Urinary bladder (tissue), 4 donors: ENCODE measurements at places on chromosomes 2 and 18. TPM values are rescaled to one million over a fixed set of nuclear protein-coding genes. Genes with fewer than 3 reads are reported as not detected.

The STPG4 gene
- not detected for total RNA-seq

The PLCL1 gene
- total RNA-seq: 17.8 TPM

The TRAF3IP1 gene
- total RNA-seq: 9.6 TPM

DNA sequence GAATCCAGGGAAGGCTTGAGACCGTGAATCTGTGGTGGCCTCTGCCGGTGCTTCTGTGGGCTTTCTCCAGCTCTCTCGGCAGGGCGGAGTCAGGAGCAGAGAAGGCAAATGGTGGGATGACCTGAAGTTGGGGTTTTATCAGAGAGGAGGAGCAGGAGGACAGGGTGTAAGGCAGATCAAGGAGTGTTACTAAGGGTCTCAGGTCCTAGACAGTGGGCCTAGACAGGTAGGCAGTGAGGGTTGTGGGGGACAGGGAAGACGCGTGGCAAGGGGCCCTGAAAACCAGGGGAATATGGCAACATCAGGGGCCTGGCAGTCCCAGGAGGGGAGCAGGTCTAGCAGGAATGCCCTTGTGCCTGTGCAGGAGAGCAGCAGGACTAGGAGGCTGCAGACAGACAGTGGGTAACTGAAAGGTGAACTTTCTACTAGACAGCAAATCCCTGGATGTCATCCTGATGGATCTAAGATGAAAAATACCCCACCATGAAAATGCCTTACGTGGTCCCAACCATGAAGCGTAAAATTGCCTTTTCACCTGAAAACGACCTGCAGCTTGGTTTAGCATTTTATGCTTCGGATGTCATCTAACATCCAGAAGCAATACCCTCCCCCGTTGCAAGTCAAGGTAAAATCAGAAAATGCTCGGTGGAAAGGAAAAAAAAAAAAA is 42.1 kb downstream of the SRSF7 start:
- no peak for DNase-seq

DNA sequence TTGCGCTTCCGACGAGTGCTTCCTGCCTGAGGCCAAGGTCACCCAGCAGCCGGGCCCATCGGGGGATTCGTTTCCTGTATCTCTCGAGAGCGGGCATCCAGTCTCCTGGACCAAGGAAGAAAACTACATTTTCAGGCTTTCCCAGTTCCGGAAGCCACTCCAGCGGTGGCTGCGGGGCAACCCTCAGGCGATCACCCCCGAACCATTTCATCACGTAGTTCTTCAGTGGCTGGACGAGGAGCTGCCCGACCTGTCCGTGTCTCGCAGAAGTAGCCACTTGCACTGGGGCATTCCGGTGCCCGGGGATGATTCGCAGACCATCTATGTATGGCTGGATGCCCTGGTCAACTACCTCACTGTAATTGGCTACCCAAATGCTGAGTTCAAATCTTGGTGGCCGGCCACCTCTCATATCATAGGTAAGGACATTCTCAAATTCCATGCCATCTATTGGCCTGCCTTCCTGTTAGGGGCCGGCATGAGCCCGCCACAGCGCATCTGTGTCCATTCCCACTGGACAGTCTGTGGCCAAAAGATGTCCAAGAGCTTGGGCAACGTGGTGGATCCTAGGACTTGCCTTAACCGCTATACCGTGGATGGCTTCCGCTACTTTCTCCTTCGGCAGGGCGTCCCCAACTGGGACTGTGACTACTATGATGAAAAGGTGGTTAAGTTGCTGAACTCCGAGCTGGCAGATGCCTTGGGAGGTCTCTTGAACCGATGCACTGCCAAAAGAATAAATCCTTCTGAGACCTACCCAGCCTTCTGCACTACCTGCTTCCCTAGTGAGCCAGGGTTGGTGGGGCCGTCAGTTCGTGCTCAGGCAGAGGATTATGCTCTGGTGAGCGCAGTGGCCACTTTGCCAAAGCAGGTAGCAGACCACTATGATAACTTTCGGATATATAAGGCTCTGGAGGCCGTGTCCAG is 1.0 kb downstream of the MARS2 start:
- no peak for DNase-seq

DNA sequence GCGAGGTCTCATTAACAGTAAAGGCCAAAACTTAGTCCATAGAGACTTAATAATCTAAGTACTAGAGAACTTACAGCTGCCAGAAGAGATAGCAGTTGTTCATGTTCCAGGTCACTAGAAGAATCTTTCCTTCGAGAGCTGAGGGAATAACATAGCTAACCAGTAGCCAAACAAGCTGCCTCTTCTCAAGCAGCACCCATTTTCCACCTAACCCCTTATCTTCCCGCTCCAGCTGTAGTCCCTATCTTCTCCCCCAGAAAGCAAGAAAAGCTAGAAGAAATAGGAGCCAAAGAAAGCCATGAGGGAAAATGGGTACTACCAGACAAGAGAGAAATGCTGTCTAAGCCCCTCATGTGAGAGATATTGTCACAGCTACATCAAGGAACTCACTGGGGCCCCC is 24.0 kb downstream of the SULT1C4 start:
- no peak for DNase-seq

The DSG1 gene
- 0.21 TPM for total RNA-seq

The TACR1 gene
- 1.9 TPM for total RNA-seq

The AFF3 gene
- total RNA-seq: 43.5 TPM

DNA sequence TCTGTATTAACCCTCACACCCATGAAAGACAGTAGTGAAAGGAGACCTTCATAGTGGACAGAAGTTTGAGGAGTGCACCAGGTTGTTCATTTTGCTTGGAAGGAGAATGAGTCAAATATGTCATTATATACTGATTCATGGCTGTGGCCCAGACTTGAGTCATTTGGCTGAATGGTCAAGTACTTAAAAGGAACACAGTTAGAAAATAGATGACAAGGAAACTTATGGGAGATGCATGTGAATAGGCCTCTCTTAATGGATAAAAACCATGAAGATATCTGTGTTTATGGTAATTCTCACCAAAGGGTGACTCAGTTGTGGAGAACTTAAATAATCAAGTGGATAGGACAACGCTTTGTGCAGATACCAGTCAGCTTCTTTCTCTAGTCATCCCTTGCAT is 524.7 kb upstream of the CNTNAP5 start:
- no peak for DNase-seq

- no peak for DNase-seq
These were observed 3.7 kb downstream of the ALS2 start for GRCh38 chr2:201777043-201777442.

DNA sequence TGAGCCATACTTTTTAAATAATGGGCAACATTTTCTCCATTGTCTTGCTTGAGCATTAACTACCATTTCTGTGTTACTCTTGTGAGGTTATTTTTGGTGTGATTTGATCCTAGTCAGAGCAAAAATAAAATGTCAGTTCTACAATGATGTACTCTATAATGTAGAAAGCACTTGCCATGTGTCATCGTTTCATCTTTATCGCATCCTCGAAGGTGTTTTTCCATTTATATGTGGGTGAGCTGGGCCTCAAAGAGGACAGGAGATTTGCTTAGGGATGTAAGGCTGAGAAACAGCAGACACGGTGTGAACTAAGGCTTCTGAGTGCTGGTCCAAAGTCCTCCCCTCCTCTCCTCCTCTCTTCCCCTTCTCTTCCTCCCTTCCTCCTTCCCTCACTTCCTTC is 199.8 kb downstream of the FAM210A start:
- DNase-seq: no peak
